ENCODE measurements at places on chromosomes 11 and 22.

- no peak overlapping the region for H3K4me3 ChIP-seq
- no peak for DNase-seq
- H3K27me3 ChIP-seq, result no peaks in the 10 kb centered on the region
- no peak overlapping the region for H3K27ac ChIP-seq
- H3K36me3 ChIP-seq, result no peaks in the 10 kb centered on the region
- peaks cover 13% of the 10 kb centered on the region for H3K4me1 ChIP-seq
Measured at GRCh38 chr11:95650276-95650675, 139.3 kb downstream of the FAM76B start.

DNA sequence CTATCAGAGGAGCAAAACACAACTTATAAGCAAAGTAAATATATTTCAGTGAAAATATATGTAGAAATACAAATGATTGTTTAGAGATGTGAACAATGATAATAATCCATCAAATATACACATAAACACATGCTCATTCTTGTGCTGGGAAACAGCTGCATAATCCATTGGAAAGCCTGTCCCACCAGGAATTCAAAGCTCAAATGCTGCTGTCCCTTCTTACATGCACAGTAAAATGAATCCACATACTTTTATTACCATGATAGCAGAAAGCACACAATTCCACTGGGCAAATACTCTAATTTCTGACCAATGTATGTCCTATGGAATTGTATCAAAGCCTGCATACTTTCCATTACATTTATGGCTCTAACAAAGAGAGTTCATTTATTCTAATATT lies 44.5 kb downstream of the SOX6 start:
- H3K27me3 ChIP-seq, result no peaks in the 10 kb centered on the region
- no peaks in the 10 kb centered on the region for H3K36me3 ChIP-seq
- DNase-seq, result no peak

- DNase-seq, result peak; percentile 93
- peak overlapping the region; percentile 69 for H3K4me3 ChIP-seq
- no peaks in the 10 kb centered on the region for H3K36me3 ChIP-seq
- H3K27me3 ChIP-seq, result no peaks in the 10 kb centered on the region
Measured at GRCh38 chr22:31084811-31085492, 3.8 kb downstream of the SMTN start.

DNA sequence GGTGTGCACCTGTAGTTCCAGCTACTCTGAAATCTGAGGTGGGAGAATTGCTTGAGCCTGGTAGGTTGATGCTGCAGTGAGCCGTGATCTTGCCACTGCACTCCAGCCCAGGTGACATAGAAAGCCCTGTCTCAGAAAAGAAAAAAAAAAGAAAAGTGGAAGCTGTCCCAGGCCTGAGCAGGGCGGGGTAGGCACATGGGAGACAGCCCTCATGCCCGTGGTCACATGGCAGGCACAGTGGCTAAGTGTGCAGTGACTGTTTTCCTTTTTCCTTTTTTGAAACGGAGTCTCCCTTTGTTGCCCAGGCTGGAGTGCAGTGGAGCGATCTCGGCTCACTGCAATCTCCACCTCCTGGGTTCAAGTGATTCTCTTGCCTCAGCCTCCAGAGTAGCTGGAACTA lies 7.8 kb downstream of the OTUB1 start:
- H3K4me1 ChIP-seq, result peaks cover 5% of the 10 kb centered on the region
- no peak for DNase-seq
- no peaks in the 10 kb centered on the region for H3K36me3 ChIP-seq
- H3K4me3 ChIP-seq, result no peak overlapping the region

DNA sequence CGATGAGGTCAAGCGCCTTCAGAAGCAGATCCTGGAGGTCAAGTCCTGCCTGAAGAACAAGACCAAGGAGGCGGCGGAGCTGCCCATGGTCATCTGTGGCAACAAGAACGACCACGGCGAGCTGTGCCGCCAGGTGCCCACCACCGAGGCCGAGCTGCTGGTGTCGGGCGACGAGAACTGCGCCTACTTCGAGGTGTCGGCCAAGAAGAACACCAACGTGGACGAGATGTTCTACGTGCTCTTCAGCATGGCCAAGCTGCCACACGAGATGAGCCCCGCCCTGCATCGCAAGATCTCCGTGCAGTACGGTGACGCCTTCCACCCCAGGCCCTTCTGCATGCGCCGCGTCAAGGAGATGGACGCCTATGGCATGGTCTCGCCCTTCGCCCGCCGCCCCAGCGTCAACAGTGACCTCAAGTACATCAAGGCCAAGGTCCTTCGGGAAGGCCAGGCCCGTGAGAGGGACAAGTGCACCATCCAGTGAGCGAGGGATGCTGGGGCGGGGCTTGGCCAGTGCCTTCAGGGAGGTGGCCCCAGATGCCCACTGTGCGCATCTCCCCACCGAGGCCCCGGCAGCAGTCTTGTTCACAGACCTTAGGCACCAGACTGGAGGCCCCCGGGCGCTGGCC lies 11.0 kb downstream of the RASD2 start:
- H3K27me3 ChIP-seq, result no peaks in the 10 kb centered on the region
- no peaks in the 10 kb centered on the region for H3K36me3 ChIP-seq
- no peaks in the 10 kb centered on the region for H3K4me1 ChIP-seq
- no peak overlapping the region for H3K27ac ChIP-seq
- no peak for DNase-seq

GRCh38 chr11:28346721-28347120 lies 238.5 kb downstream of the METTL15 start:
- DNase-seq, result no peak
- no peak overlapping the region for H3K4me3 ChIP-seq
- H3K4me1 ChIP-seq, result peaks cover 5% of the 10 kb centered on the region
- no peaks in the 10 kb centered on the region for H3K27me3 ChIP-seq

- H3K27ac ChIP-seq, result peak overlapping the region; percentile 45
- no peaks in the 10 kb centered on the region for H3K36me3 ChIP-seq
- peaks cover 6% of the 10 kb centered on the region for H3K4me1 ChIP-seq
- no peak overlapping the region for H3K4me3 ChIP-seq
- H3K27me3 ChIP-seq, result no peaks in the 10 kb centered on the region
Measured at GRCh38 chr11:46664612-46665011, 35.8 kb downstream of the ARHGAP1 start.

GRCh38 chr11:78289552-78290292 lies 101.0 kb downstream of the USP35 start:
- no peak overlapping the region for H3K4me3 ChIP-seq
- no peaks in the 10 kb centered on the region for H3K36me3 ChIP-seq
- DNase-seq, result no peak
- peaks cover 10% of the 10 kb centered on the region for H3K4me1 ChIP-seq
- H3K27ac ChIP-seq, result no peak overlapping the region

DNA sequence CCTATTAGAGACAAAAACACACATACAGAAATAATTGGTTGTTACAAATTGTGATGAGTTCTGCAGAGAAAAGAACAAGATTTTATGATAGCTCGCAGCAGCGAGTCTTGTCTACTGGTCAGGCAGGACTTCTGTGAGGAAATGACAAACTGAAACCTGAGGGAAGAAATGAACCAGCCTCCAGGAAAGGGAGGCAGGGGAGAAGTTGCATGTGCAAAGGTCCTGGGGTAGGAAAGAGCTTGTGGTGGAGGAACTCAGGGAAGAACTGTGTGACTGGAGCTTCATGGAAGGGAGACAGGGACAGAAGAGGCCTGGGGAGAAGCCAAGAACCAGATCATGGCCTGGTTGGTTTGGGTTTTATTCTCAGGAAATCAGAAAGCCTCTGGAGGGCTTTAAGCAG lies 9.2 kb upstream of the RAB1B start:
- H3K4me3 ChIP-seq, result no peak overlapping the region
- H3K27ac ChIP-seq, result no peak overlapping the region
- no peaks in the 10 kb centered on the region for H3K27me3 ChIP-seq
- DNase-seq, result no peak

DNA sequence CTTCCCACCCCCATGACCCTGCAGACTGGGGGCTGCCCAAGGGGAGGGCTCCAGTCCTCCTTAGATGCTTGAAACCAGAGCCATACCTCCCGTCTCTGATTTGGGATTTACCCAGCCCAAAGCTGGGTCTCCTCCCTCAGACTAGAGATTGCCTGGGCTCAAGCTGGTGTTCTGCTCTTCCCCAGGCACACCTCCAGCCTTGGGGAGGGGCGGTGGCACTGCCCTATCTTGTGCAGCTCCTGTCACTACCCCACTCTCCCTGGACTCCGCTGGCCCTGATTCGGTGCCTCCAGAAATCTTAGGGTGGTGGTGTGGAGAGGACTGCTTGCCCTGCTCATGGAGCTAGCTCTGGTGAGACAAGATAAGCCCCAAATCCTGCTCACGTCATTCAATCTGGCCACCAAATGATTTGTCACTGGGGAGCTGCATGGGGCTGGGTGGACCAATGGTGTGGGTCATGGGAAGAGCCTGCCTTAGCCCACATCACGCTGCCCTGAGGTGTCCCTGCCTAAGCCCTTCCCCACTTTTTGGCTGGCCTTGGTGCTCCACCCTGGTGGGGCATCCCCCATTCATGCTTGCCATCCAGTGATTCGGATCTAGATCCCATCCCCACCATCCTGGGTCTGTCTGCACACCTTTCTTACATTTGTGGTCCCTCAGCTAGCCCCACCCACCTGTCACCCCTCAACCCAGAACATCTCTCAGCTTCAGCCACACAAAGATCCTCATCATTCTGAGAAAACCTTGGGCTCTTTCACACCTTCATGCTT lies 87.7 kb downstream of the PDE2A start:
- DNase-seq, result no peak
- H3K27me3 ChIP-seq, result peaks cover 59% of the 10 kb centered on the region
- no peak overlapping the region for H3K27ac ChIP-seq
- H3K4me3 ChIP-seq, result no peak overlapping the region

DNA sequence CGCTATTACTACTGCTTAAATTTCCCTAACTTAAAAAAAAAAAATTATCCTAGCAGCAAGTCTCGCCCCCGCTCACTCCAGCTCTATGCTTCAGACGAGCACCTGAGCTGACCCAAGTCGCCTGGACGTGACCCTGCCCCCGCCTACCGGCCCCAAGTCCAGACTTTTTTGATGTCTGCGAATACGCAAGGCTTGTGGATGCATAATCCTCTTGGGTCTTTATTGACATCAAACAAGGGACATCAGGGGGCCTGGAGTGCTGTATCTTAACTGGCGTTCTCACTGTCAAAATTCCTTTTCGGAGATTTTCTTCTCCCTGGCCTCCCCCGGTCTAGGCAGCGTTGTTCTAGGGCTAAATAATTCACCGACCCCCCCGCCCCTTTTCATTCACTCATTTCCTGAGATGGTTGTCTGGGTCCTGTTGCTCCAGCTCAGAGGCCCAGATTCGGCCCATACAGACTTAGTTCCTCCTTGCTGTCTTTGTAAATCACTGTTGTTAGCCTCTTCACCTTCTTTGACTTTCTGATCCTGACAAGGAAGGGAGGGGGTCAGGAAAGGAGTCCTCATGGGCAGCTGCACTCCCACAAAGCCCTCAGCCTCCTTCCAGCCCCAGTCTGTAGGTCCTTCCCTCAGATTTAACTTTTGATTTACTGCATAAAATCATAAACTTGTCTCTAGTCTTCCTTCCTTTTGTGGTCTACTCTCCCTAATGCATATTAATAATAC lies 601 bp upstream of the LRP4 start:
- H3K27ac ChIP-seq, result peak overlapping the region; percentile 50
- no peaks in the 10 kb centered on the region for H3K36me3 ChIP-seq
- H3K27me3 ChIP-seq, result no peaks in the 10 kb centered on the region
- H3K4me1 ChIP-seq, result peaks cover 13% of the 10 kb centered on the region

DNA sequence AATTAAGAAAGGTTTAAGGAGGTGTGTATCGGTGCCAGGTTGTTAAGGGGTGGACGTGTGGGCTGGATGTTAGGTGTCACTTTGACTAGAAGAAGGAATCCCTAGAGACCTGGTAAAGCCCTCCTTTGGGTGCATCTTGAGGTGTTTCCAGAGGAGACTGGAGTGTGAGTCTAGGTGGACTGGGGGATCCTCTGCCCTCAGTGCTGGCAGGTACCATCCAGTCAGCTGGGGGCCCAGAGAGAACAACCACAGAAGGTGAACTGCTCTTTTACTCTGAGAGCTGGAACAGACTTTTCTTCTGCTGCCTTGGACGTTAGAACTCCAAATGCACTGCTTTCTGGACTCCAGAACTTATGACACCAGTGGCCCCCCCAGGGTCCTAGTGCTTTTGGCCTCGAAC lies 44.0 kb downstream of the SPATA19 start:
- H3K27me3 ChIP-seq, result no peaks in the 10 kb centered on the region

GRCh38 chr11:128695539-128696221 lies 1.8 kb downstream of the FLI1 start:
- DNase-seq, result no peak
- H3K36me3 ChIP-seq, result no peaks in the 10 kb centered on the region
- no peak overlapping the region for H3K27ac ChIP-seq
- H3K4me3 ChIP-seq, result no peak overlapping the region

DNA sequence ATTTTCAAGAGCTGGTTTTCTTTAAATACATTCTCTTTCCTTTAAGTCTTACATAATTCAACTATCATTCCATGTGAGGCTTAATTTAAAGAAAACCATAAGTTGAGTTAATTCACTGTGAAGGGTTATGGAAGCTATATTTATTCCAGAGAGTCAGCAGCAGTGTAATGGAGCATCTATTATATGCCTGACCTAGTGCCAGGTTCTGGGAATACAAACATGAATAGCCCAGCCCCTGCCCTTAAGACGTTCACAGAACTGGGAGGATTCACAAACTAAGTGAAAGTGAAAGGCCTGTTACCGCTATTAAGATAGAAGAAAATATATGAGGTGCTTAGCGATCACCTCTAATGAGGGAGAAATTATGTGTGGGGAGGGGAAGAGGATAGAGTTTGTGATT lies 408.9 kb upstream of the CCDC90B start:
- H3K4me1 ChIP-seq, result no peaks in the 10 kb centered on the region
- no peak overlapping the region for H3K4me3 ChIP-seq
- no peaks in the 10 kb centered on the region for H3K36me3 ChIP-seq
- no peak for DNase-seq

GRCh38 chr11:6315811-6316425 lies 4.4 kb downstream of the CAVIN3 start:
- DNase-seq, result peak; percentile 85
- no peaks in the 10 kb centered on the region for H3K36me3 ChIP-seq
- H3K27me3 ChIP-seq, result no peaks in the 10 kb centered on the region
- no peak overlapping the region for H3K4me3 ChIP-seq

- peaks cover 31% of the 10 kb centered on the region for H3K4me1 ChIP-seq
- H3K27ac ChIP-seq, result peak overlapping the region; percentile 33
- no peaks in the 10 kb centered on the region for H3K36me3 ChIP-seq
- H3K27me3 ChIP-seq, result no peaks in the 10 kb centered on the region
- no peak for DNase-seq
Measured at GRCh38 chr11:101864098-101864497, 50.7 kb upstream of the CEP126 start.

GRCh38 chr11:70298243-70298915 lies 27.9 kb downstream of the PPFIA1 start:
- H3K27ac ChIP-seq, result no peak overlapping the region
- H3K36me3 ChIP-seq, result no peaks in the 10 kb centered on the region
- no peak for DNase-seq
- H3K4me1 ChIP-seq, result no peaks in the 10 kb centered on the region
- H3K4me3 ChIP-seq, result no peak overlapping the region
- H3K27me3 ChIP-seq, result no peaks in the 10 kb centered on the region
